ENCODE measurements at places on chromosomes 4 and X.

DNA sequence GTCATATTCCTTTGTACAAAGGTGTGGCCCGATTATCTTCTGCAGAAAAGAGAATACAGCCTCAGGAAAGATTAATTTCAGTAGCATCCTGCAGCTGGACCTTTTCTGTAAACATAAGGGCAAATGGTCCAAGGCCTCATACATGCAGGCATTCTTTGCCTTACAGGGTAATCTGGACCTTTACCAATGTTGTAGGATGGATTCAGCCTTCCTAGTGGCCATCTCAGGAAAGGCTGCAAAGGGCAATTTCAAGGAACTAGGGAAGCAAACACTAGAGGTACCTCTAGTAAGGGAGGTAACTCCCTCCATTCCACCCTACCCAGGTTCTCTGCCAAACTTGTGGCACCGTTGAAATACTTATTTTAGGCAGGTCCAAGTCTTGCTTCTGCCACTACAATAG, 43.0 kb downstream of the UGT2B28 start:
- no peak for DNase-seq

DNA sequence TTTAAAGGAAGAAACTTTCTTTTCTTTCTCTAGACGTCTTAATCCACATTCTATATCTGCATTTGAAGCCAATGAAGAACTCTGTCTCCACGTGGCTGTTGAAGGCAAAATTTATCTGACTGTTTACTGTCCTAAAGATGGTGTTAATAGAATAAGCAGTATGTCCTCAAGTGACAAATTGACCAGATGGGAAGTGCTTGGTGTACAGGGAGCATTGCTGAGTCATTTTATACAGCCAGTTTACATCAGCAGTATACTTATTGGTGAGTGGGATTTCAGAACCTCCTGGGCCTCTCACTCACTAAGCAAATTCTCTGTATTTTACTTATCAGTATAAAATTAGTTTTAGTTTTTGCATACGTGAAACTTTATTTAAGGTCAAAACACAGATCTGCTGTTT, 33.7 kb downstream of the ADAD1 start:
- no peak for DNase-seq

GRCh38 chr4:45438047-45438446, 685.8 kb downstream of the GABRG1 start:
- no peak for DNase-seq

GRCh38 chr4:176393306-176394013, 73.7 kb downstream of the SPCS3 start:
- no peak for DNase-seq

DNA sequence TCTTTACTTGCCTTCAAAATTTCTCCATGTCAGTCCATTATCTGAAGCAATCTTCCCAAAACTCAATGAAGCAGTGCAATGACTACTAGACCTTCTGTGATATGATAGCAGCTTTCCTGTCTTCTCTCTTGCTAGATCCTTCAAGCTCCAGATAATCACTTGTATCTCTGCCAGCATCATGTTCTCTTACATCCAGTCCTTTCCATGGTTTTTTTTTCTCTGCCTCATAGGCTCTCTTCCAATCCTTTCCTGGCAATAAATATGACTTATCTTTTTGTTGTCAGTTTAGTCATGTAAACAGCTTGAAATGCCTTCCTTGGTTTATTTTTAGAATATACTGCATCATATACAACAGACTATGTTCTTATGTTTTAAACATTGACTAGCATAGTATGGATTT, 193.5 kb downstream of the CFAP299 start:
- DNase-seq, result no peak

DNA sequence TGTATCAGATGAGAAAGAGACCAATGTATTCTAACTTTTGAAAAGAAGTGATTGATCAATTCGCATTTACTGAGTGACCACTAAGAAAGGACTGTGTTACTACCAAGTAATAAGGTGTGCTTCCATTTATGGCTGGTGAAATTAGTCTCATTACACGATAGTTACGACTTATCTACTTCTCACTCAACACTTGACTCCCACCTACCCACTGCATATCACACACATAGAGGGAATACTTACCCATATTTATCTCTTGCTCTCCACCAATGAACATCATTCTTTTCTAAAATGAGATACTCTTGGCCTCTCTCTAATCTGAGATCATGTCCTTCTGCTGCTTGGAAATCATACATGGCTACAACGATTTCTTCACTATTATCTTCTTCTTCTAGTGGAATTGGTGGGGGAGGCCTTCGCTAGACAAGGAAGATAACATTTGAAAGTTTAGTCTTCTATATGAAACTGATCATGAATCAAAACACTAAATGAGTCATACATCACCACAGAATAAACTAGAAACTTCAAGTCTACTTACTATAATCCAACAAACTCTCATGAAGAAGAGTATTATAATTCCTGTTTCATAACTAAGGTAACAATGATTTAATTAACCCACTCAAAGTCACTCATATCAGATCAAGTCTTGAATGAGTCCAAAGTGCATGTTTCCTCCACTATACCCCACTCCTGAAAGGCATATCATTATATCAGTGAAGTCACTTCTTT, 33.7 kb upstream of the TXK start:
- no peak for DNase-seq

- DNase-seq, result no peak
Measured at GRCh38 chr4:102809691-102810090, 17.7 kb downstream of the UBE2D3 start.

DNA sequence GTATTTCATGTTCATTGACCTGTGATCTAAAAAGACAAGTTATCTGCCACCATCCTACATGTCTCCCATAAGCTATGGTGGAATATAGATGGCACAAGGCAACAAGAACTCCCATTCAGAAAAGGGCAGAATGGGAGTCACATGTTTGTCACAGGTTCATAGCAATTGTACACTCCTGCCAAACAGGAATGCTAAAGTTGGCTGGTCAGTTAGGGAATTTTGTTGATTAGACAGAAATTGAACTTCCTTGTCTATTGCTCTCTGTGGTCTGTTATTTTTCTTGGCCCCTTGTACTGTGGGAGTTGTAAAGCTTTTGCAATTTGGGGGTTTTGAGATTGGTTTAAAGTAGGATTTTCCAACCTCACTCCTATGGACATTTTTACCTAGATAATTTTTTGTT, 101.7 kb upstream of the SOD3 start:
- DNase-seq, result no peak

DNA sequence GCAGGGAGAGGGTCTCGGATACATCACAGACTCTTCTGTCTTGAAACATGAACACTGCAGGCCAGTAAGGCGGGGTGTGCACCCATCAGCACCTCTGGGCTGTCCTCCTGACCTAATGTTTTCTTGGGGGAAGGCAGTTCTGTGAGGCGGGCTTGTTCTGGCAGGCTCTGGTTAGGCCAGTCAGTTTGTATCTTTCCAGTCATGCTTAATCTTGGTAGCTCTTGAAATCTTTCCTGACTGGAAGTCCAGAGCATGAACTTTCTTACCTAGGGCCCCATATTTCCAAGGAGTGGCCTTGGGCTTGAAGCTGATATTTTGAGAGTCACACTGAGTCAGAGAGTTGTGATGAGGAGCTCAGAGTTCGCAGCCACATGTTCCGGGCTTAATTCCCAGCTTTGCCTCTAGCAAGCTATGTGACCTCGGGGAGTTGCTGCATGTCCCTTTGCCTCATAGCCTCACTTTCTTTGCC, 54.2 kb upstream of the RASSF6 start:
- DNase-seq, result no peak

- DNase-seq, result no peak
Measured at GRCh38 chr4:124973716-124974115, 261.2 kb upstream of the ANKRD50 start.

- no peak for DNase-seq
Measured at GRCh38 chr4:182018691-182019090, 224.5 kb upstream of the TENM3 start.

- DNase-seq, result no peak
Measured at GRCh38 chrX:132668178-132668577, 179.3 kb upstream of the MBNL3 start.

- no peak for DNase-seq
Measured at GRCh38 chrX:79146640-79147390, 2.3 kb downstream of the GPR174 start.

DNA sequence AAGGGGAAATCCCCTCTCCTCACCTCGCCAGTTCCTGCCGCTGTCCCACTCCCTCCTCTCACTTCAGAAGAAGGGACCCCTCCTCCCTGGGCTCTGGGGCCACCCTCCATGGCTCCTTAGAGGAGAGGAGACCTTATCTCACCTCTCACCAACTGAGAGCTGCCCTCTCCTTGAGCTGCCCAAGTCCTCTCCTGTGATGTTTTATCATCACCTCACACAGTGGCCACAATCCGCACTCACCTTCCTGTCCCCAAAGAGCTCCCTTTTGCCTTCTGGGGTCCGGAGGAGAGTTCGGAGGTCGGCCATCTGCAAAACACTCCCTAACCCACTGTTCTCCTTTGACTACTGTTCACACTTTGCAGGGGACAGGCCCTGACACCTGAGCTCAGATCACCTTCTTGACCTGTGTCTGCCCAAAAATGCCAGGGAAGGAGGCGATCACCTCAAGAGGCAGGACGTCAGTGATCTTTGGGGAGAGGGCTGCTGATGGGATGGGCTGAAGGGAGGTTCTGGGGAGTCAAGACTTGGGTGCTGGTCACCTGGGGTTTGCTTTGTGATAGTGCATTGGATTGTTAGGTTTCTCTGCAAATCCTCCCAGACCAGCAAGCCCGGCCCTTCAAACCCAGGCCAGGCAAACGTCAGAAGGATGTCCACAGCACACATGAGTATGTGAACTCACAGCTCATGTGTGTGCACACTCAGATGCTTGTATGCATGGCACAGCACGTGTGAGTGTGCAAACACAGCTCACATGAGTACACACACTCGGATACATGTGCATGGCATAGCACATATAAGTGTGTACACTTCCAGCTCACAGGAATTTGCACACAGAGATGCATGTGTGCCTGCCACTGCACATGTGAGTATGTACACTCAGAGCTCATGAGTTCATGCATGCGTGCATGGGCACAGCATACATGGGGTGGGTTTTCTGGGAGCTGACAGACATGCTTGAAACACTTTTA, 41.8 kb downstream of the HTRA3 start:
- DNase-seq, result no peak

DNA sequence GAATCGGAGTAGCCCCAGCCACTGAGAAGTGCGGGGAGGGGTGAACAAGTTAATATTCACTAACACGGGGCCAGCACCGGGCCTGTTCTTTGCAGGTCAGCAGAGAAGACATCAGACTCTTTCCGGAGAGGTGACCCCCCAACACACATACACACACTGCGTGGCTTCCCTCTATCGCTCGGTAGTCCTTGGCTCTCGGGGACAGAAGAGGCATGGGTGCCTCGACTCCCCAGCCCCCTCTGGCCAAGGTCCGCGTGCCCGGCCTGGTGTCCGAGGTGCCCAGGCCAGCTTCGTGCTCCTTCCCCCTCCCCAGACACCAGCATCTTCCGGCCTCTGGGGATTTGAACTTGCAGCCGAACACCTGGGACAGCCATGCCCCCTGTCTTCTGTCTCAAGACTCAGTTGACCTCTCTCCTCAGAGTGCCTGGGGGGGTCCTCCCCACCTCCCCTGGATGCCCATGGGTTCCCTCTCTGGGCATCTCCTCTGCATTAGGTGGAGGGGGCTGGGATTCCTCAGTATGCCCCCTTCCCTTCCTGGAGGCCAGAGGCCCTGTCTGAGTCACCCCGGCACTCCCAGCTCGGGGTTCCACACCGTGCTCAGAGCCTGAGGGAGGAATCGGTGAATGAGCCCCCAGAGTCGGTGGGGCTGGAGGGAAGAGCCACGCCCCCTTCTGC, 104.5 kb downstream of the SORCS2 start:
- no peak for DNase-seq

DNA sequence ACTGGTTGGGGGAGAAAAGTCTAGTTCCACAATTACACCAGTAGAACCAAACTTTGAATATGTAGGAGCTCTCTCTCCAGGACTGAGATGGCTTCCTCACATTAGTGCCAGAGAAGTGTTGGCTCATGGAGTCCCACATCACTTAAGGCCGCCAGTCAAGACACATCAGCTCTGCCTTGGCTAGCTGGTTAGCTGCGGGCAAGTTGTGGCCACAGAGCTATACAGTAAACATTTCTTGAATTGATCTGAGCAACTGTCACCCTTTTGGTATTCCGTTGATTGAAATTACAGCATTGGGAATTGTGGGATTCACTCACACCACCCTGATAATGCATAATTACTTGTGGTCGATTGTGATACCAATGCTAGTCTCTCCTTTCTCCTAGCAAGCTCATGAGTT, 76.2 kb downstream of the LNX1 start:
- no peak for DNase-seq

GRCh38 chr4:63528256-63528991, 880.8 kb downstream of the TECRL start:
- no peak for DNase-seq

GRCh38 chr4:122700178-122700725, 32.3 kb upstream of the BBS12 start:
- no peak for DNase-seq

- no peak for DNase-seq
Measured at GRCh38 chrX:150644422-150644821, 48.8 kb upstream of the MTMR1 start.

DNA sequence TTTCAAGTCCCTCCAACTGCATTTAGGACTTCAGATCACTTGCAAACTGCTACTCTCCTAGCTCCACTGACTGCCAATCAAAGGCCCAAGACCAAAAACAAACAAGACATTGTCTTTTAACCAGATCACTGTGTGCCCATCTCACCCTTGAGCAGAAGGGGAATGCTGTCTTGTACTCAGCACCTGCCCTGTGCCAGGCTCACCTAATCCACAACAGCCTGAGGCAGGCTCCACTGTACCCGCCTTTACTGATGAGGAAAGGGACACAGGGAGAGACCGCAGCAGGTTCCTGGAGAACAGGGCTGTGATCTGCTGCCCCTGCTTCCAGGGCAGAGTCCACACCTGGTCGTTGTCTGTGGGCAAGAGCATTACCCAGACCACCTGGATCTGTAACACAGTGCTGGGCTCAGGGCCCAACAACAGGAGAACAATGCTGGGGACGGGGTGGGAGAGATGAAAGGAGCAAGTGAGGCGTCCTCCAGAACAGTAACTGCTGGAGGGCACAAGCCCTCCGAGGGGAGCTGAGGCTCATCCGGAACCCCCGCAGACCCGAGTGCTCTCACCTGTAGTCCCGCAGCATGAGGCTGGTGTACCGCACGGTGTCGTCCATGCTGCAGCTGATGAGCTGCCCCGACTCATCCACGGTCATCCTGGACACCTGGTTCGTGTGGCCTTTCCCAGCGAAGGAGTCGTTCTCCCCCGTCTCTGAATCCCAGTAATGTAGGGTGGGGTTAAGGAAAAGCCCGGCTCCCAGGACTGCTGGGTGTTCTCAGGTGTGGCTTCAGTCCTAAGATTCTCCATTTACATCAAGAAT, 33.9 kb downstream of the WDR1 start:
- no peak for DNase-seq

GRCh38 chrX:121581885-121582284, 534.5 kb downstream of the GLUD2 start:
- DNase-seq, result no peak

Measured in activated CD4-positive, alpha-beta T cell treated with anti-CD3 and anti-CD28 coated beads, Interleukin-2, amount 50 U/mL, for 4 hours (primary cell).